ENCODE measurements at places on chromosomes 3 and 15.
A peak's percentile ranks its signal among the peaks of the same experiment; 100 is the strongest.

- no peak overlapping the region for H3K27ac ChIP-seq
- no peak overlapping the region for H3K4me3 ChIP-seq
- H3K36me3 ChIP-seq = peaks cover 1% of the 10 kb centered on the region
- DNase-seq = no peak
Measured at GRCh38 chr15:41429003-41429890, 12.4 kb downstream of the RTF1 start.

GRCh38 chr3:77605865-77606264 lies 566.0 kb downstream of the ROBO2 start:
- no peaks in the 10 kb centered on the region for H3K27me3 ChIP-seq
- no peak for DNase-seq
- no peak overlapping the region for H3K4me3 ChIP-seq
- no peak overlapping the region for H3K27ac ChIP-seq
- H3K4me1 ChIP-seq = no peaks in the 10 kb centered on the region

DNA sequence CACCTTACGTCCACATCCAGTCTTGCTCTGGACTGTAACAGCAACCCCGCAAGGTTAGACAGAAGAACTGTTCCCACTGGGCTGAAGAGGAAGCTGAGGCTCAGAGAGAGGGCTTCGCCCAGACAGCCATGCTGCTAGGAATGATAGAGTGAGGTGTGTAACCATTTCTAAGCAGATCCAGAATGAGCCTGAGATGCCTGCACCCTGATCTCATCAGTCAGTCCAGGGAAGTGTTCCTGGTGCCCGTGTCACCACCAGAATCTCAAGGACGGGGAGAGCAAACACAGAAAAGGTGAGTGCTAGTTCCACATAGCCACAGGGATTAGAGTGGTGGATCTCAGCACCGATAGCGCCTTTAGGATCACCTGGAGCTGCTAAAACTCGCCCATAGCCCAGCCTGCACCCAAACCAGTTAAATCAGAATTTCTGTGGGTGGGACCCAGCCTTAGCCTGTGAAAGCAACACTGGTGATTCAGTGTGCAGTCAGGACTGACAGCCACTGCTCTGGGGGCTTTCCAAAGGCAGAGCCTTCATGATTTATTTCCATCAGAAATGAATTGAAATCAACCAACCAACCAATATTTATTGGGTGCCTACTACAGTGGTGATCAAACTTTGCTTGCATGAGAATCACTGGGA lies 12.3 kb downstream of the ISLR start:
- no peak overlapping the region for H3K4me3 ChIP-seq
- H3K27me3 ChIP-seq = peaks cover 3% of the 10 kb centered on the region
- H3K4me1 ChIP-seq = no peaks in the 10 kb centered on the region
- H3K27ac ChIP-seq = no peak overlapping the region
- no peaks in the 10 kb centered on the region for H3K36me3 ChIP-seq
- DNase-seq = no peak

DNA sequence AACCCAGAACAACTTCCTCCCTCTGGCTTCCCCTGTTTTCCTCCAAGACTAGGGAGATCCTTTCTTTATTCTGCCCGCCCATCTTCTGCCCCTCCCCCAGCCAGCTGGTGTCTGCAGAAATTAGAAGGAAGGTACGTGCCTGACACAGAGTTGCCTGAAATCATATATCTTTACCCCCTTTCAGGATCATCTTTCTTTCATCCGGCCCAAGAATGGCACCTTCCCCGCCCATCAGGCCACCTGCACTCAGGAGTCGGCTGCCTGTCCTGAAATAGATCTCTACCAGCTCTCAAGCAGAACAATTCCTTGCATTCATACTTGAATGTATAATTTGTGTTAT lies 133.7 kb downstream of the VGLL4 start:
- peak overlapping the region; percentile 51 for H3K27ac ChIP-seq
- H3K27me3 ChIP-seq = no peaks in the 10 kb centered on the region
- no peaks in the 10 kb centered on the region for H3K36me3 ChIP-seq
- no peak overlapping the region for H3K4me3 ChIP-seq
- no peak for DNase-seq

DNA sequence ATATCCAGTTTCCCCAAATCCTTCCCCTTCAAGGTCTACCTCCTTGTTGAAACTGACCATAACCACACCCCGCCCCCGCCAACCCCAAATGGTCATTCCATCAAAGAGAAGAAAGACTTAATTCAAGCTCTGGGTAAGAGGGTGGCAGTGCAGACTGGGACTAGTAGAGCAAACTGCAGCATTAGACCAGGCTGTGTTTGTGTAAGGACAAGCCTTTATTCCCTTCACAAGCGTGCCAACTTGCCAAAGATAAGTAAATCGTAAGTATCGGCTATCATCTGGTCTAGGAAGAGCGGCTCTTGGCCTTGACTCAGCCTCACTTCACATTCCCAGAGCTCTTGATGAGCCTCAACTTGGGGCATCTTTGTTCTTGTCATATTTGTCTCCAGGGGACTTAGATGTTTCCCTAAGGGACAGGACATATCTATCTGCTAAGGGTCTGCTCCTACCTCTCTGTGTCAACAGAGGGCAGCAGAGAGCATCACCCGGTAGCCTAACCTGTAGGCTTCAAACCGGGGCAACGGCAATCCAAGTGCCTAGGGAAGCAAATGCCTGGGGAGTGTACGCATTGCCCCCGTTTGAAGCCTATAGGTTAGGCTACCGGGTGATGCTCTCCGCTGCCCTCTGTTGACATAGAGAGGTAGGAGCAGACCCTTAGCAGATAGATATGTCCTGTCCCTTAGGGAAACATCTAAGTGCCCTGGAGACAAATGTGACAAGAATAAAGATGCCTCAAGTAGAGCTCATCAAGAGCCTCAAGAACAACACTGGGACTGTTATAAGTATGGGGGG lies 8.9 kb upstream of the MAP3K13 start:
- H3K4me3 ChIP-seq = no peak overlapping the region
- no peaks in the 10 kb centered on the region for H3K36me3 ChIP-seq
- DNase-seq = peak; percentile 60

DNA sequence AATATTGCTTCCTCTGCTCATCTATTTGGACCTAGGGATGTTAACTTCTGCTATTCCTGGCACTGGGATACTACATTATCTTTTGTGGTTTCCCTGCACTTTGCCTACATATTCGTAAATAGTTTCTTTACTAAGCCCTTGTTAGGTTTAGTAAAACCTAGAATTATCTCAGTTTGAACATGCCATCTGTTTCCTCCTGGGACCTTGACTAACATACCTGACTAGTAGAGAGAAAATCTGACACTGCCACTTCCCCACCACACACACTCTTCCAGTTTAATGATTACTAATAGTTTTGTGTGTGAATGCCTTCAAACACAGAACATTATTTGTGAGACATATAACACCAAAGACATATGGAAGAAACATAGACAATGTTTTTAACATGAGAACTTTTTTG lies 28.2 kb upstream of the SOX2 start:
- no peak for DNase-seq
- no peaks in the 10 kb centered on the region for H3K36me3 ChIP-seq
- no peaks in the 10 kb centered on the region for H3K27me3 ChIP-seq
- no peak overlapping the region for H3K4me3 ChIP-seq
- no peaks in the 10 kb centered on the region for H3K4me1 ChIP-seq
- H3K27ac ChIP-seq = no peak overlapping the region

DNA sequence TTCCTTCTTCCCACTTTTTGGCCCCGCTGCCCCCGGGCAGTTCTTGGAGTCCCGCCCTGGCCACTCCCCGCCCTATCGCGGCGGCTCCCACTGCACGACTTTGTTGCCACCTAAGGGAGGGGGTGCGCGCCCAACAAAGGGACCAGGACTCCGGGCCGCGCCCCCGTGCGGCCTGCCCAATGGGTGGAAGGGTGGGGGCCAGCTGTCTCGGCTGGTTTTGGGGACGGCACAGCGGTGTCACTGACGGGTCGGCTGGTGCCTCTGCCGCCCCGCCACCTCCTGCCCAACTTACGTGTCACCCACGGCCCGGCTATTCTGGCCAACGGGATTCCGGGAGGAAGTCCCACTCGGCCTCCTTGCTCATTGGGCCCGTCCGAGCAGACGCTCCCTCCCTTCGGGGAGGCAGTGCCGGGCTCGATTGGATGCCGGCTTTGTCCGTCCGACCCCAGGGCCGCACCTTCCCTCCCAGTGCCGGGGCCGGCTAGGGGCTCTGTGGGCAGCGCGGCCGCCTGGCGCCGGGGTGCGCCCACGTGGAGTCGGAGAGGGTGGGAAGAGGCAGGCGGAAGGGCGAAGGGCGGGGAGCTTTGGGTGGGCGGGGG lies at the start of gene GOLIM4:
Gene GOLIM4 (minus strand): TSS at position 314 of the 599 bp plus-strand sequence. CDS start 639 bp downstream, outside the sequence.
- peak within 1 kb of the TSS; percentile 71 for H3K4me3 ChIP-seq
- H3K36me3 ChIP-seq = no peaks in the 10 kb centered on the region
- peaks cover 11% of the 10 kb centered on the region for H3K4me1 ChIP-seq
- H3K27ac ChIP-seq = peak within 1 kb of the TSS; percentile 97
- peak; percentile 98 for DNase-seq

Measured in fibroblast of lung (primary cell).